Nucleus accumbens (tissue), 56 donors: ENCODE measurements at places on chromosomes 1 and 21.

DNA sequence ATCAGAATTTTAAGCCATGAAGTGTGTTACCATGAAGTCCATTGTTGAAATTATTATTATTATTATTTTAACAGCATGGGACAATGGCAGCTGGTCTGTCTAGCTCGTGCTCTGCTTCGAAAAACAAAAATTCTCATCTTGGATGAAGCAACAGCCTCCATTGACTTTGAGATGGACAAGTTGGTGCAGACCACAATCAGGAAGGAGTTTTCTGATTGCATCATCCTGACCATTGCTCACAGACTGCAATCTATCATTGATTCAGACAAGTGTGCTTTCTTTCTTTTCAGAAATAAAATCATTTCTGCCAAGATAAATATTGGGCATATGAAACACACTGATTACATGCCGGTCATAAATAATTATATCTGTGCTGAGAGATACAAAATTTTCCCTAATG, 21.0 kb downstream of the HSPA13 start:
- no peak for DNase-seq

GRCh38 chr1:157132111-157132510, 6.1 kb downstream of the ETV3 start:
- DNase-seq, result no peak

GRCh38 chr1:233448109-233448689, 120.7 kb downstream of the MAP3K21 start:
- no peak for DNase-seq

DNA sequence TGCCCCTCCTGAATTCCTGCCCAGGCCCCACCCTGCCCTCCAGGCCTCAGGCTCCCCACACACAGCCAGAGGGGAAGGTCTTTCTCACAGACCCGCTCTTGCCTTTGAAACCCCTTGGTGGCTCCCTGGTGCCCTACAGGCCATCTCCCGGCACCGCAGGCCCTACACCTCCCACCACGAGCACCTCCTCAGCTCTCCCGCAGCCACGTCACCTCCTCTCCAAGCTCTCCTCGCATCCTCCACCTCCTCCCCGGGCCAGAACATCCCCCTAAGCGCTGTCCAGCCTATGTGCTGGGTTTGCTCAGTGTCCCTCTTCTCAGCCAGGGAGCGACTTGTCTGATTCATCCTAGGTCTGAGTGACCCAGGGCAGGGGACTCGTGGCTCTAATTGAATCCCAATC, 66.4 kb downstream of the DMRTB1 start:
- no peak for DNase-seq

DNA sequence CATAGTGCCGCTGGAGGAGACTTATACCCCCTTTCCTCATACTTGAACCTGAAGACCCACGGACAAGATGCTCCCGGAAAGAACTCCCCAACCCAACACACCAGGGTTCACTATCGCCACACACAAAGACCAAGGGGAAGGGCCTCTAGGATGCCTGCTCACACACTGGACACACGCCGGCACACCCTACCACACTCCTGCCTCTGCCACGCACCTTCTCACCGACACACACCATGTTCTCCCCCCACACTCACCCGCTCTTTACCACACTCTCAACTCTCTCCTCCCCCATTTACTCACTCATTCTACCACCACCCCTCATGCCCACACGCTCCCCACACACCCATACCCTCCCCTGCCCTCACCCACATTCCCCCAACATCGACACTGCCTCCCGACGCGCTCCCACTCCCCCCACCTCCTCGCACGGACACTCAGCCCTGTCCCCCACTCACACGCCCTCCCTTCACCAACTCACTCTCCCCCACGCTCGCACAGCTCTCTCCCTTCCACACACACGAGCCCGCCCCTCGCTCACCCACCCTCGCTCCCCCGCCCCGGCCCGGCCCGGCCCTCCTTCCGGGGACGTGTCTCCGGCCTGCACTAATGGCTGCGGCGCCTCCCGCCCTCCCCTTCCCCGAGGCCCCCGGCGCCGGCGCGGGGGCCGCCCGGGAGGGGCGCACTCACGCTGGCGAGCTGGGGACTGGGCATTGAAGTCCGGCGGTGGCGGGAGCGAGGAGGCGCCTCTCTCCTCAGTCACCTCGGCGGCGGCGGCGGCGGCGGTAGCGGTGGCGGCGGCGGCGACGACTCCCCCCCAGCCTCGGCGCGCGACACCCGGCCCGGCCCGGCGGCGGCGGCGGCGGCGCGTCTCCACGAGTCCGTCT, 626 bp downstream of the PTP4A2 start:
- peak; percentile 86 for DNase-seq

- DNase-seq, result no peak
Measured at GRCh38 chr1:36327421-36328087, 4.1 kb upstream of the EVA1B start.

DNA sequence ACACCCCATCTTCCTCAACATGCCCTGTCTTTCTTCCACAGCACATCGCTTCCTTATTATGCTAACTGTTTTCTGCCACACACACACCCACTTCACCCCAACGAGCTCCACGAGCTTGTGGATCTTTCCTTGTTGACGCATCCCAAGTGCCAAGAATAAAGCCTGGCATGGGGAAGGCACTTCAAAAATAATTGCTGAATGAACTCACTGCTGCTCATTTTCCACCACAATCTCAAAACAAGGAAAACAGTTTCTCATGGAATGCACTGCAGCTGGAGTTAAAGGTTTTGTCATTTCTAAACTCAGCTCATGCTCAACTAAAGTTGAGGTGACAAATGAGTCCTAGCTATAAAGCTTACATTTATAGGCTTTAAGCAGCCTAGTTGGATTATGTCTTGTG, 86.0 kb downstream of the TIAM1 start:
- no peak for DNase-seq

- no peak for DNase-seq
Measured at GRCh38 chr1:98660940-98661543, 479 bp upstream of the SNX7 start.

DNA sequence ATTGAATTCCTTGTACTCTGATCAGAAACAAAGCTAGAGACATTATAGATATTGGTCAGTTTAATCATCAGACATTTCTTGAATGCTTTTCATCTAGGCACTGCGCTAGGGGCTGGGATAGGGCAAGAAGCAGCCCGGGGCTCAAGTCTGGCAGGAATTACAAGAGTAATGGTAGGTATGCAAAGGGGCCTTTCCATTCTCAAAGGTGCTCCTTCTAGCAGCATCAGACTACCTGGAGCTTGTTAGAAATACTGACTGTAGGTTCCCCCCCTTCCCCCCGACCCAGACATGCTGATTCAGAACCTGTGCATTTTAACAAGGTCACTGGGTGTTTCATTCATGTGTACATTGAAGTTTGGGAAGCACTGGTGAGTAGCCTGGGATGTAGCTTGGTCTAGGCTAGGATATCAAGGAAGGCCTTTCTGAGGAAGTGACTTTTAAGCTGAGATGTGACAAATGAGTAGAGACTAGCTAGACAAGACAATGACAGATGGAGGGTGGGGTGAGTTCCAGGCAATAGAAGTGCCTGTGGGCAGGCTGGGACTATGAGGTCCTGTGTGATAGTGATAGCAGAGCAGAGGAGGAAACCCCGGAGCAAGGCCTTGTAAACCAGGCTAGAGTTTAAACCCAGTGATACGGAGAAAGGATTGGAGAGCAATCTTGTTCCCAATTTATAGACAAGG, 26.3 kb downstream of the NFASC start:
- DNase-seq, result no peak

DNA sequence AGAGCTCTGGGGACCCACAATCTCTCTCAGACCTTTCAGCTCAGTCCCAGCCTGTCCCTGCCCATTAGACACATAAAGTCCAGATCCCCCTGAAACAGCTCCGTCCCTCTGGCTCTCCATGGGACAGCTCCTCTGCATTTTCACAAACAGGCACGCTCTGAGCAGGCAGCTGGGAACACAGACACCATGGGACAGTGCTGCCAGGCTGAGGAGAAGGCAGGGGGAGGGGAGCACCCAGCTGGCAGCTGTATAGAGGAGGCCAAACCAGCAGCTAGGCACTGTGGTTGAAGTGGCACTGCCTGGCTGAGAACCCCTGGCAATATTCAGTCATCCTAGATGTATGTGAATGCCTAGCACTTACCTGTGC, 2.0 kb downstream of the TMEM63A start:
- DNase-seq, result peak; percentile 33

GRCh38 chr1:237341391-237341790, 299.4 kb downstream of the RYR2 start:
- no peak for DNase-seq
